ENCODE measurements at places on chromosomes 12 and 14.

GRCh38 chr12:50187084-50187900, 20.1 kb upstream of the CERS5 start:
- DNase-seq = peak; percentile 12

- DNase-seq = no peak
Measured at GRCh38 chr14:34023824-34024767, 73.2 kb upstream of the EGLN3 start.

GRCh38 chr14:63564318-63564717, 21.1 kb upstream of the PPP2R5E start:
- DNase-seq = no peak

GRCh38 chr12:89433634-89434033, 81.3 kb upstream of the DUSP6 start:
- no peak for DNase-seq

DNA sequence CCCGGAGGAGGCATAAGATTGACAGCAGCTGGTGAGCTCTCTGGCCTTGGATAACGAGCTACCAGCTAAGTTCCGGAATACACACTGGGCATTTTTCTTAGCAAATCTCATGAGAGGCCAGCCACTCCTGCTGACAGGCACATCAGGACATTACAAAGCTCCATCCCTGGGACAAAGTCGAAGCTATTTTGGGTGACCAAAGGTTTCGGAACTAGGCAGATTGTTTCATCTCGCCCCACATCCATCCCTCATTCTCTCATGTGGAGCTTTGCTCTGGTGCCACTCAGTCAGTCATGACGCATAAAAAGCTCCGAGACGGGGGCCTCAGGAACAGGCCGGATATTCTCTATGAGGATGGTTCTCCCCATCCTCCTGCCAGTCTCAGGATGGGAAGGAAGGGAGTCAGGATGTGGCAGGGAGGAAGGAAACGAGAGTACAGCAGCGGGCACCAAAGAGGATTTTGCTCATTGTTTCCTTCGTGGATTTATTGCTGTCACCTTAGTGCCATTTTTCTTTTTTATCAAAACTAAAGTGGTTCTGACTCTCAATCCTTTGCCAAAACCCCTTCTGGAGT, 253.1 kb upstream of the FKBP4 start:
- DNase-seq = no peak

DNA sequence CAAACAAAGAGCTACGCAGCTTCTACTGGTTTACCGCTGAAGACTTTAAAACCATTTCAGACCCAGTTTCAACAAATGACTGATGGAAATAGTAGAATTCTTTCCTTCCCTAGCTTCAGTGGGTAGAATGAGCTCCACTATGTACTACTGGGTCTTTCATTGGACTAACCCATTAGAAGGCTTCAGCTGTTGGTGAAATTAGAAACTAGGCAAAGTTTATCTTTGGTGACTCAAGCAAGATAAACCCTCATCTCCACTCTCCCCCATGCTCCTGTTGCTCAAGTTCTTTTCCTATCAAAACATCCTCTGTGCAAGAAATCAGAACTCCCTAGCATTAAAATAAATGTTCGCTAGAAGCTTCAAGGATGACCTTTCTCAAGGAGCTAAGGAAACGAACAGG, 159.2 kb downstream of the PAWR start:
- no peak for DNase-seq

DNA sequence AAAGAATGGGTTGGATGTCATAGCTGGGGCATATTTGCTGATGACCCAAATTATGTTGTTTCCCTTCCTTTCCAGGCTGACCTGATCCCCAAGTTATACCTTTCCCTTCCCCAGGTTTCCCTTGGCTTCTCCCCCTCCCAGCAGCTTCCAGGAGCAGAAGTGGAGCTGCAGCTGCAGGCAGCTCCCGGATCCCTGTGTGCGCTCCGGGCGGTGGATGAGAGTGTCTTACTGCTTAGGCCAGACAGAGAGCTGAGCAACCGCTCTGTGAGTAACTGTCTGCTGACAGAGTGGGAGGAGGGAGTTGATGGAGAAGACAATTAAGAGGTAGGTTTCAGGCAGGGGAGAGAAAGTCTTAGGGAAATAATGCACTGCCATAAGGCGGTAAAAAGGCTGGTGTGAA, 25.0 kb downstream of the A2ML1 start:
- DNase-seq = no peak

GRCh38 chr14:95014036-95014435, 143.3 kb downstream of the DICER1 start:
- DNase-seq = no peak

DNA sequence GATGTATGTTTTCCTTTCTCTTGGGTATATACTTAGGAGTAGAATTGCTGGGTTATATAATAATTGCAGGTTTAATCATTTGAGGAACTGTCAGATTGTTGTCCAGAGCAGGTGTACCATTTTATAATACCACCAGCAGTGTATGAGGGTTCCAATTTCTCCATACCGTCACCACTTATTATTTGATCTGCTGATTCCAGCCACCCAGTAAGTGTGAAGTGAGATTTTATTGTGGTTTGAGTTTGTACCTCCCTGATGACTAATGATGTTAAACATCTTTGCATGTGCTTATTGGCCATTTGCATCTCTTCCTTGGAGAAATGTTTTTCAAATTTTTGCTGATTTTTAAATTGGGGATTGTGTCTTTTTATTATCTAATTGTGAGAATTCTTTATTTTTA, 15.1 kb downstream of the NCKAP5L start:
- no peak for DNase-seq

DNA sequence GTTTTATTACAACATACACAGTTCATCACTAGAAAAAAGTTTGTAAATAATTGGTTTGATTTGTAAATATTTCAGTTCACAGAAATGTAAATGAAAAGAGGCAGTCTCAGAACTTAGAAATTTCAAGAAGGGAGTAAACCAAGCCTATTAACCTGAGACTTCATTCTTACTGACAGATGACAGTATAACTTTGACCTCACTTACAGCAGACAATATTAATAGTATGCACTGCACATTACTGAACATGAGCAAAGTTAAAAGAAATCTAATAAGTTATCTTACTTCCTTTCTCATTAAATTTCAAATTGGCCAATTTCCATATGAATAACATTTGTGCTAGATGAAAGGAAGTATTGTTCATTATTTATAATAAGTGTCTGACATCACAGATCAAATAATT, 235.8 kb downstream of the SLC6A15 start:
- DNase-seq = no peak

DNA sequence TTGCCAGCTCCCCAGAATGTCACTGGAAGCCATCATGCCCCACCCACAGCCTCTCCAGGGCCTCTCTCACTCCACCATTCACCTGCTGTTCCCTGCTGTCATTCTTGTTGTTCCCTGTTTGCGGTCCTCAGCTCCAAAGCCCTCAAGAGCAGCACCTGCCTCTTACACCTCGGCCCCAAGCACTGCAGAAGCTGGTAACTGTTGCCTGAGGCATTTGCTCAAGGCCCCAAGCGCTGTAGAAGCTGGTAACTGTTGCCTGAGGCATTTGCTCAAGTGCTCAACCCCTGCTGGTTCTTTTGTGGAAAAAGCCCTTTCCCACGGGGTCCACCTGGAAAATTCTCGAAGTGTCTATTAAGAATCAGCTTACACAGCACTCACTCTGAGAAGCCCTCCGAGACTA, 78.0 kb downstream of the ARL6IP4 start:
- DNase-seq = no peak

GRCh38 chr12:55818140-55818728, 393 bp downstream of the ORMDL2 start:
- no peak for DNase-seq

DNA sequence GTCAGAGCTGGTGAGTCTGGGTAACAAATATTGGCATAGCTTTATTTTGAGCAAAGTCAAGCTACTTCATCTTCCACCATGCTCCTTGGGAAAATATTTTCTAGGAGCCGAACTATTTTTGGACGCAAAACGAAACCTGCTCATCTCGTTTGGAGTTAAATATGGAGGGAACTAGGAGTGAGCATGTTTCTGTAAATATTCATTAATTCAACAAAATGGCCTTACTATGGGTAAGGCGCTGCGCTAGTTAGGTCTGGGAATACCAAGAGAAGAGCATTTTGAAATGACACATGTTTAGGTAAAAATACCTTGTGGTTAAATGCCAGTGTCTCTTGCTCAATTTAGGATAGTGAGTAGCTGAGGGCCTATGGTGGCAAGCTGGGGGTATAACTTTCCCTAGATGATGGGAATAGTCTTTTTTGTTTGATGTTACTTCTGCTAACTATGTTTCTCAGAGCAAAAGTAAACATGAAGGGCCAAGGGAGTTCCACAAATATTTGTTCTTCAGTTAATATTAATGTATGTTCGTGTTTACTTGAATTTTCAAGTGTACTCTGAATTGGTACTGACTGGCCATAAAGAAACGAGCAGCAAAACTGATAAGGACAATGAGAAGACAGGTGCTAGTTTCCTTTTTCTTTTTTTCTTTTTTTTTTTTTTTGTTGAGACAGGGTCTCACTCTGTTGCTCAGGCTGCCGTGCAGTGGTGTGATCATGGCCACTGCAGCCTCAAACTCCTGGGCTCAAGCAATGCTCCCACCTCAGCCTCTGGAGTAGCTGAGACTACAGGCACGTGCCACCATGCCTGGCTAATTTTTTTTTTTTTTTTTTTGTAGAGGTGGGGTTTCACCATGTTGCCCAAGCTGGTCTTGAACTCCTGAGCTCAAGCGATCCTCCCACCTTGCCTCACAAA, 77.7 kb downstream of the MAP1LC3B2 start:
- DNase-seq = no peak

- DNase-seq = no peak
Measured at GRCh38 chr14:41349289-41349910, 257.3 kb upstream of the LRFN5 start.

DNA sequence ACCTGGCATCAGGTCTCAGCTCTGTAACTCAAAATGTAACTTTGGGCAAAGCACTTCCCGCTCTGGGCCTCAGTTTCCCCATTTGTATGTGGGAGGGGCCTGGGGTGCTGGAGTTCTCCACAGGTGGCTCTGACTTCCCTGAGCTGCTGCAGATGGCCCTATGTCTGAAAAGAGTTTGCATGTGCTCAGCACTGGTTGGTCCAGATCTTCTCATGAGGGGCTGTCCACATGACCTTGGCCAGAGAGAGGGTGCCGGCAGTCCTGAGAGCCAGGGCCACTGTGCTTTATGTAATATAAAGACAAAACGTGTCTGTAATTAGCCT, 7.2 kb upstream of the CACNA2D4 start:
- DNase-seq = no peak

- no peak for DNase-seq
Measured at GRCh38 chr12:90226211-90226610, 517.6 kb upstream of the ATP2B1 start.

GRCh38 chr12:119225454-119225853, 46.7 kb downstream of the HSPB8 start:
- DNase-seq = no peak

DNA sequence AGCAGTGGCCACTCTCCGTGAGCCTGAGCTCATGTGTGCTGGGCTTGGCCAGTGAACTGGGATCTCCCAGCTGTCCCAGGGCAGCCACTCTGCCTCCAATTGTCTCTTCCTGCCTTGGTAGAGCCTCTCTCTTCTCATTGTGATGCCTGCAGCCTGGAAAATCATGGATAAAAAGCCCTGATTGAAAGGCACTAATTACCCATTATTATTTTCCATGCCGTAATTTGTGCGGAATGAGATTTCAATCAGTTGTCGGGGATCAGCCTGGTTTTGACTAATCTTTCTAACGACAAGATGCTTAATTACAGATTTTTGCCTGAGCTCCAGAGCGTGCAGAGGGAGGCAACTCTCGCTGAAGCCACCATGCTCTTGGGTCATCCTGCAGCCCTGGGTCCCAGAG, 52.7 kb downstream of the ESRRB start:
- DNase-seq = no peak

GRCh38 chr12:109719123-109720022, 5.7 kb downstream of the FAM222A start:
- no peak for DNase-seq

GRCh38 chr14:80977221-80977620, 21.8 kb downstream of the TSHR start:
- no peak for DNase-seq

- DNase-seq = no peak
Measured at GRCh38 chr14:53701108-53701875, 255.3 kb downstream of the BMP4 start.

DNA sequence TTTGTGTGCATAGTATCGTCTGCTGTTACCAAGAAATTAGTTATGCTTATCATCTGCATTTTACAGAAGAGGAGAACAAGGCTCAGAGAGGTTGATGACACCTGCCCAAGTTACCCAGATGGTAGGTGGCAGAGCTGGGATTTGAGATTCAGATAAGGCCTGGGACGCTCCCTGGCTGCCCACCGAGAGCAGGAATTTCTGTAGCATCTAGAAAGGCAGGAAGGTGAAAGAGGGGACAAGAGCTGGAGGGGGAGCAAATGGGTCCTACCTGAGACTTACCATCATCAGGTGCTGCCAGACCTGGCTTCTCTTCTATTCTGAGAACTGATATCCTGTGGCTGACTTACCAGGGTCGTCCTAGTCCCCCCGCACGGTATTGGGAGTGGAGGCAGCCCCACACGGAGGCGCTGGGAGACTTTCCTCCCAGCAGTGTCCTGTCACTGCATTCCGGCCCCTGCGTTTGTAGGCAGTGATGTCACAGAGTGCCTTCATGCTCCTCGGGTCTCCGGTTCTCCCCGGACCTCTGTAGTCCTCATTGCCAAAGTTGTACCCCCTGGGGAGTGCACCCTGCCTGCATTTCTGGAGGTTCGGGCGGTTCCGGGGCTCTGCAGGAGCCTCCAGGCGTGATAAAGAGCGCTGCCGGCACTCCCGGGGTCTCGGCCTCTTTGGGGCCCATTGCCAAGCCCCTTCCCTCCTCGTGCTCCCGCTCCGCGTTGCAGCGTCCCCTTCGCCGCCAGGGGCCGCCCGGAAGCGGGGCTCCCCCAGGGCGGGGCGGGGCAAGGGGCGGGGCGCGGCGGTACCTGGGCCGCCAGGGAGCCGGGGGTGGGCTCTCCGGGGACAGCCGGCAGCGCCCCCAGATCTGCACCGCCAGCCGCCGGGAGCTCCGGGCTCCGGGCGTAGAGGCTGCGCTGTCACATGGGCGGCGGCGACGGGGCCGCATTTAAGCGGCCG, at the start of gene CABP1:
Gene CABP1, plus strand, starts transcription at position 856 of the 951 bp plus-strand sequence. Its CDS starts 60 bp downstream, at position 916.
- DNase-seq = peak; percentile 67

GRCh38 chr12:80939231-80939950, 1.7 kb upstream of the LIN7A start:
- DNase-seq = no peak

DNA sequence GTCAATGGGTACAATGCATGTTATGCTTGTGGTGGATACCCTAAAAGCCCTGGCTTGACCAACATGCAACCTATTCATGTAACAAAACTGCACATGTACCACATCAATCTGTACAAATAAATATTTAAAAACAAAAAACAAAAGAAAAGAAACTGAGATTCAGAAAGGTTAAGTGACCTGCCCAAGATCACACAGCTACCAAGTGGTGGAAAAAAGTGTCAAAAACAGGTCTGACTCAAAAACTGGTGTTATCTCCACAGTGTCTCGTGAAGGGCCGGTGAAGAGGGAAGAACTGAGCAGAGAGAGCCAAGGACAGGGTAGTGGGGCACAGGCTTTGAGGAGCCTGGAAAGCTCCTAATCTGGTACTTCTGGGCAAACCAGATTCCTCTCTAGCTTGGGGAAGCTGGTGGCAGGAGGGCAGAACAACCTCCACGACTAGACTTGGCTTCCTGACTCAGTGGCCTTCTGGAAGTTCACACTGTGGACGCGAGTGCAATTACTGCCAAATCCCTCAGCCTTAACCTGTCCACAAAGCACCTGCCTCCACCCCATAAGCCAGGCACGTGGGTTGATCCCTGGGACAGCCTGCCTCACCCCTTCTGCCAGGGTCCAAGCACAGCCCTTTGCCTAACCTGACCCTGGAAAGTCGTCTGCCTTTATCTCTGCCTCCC, 15.6 kb downstream of the ZBTB39 start:
- DNase-seq = no peak

- no peak for DNase-seq
Measured at GRCh38 chr12:84954415-84954814, 41.8 kb upstream of the SLC6A15 start.

GRCh38 chr12:81010641-81011040, 67.2 kb upstream of the ACSS3 start:
- no peak for DNase-seq

All from stimulated activated CD4-positive, alpha-beta T cell treated with anti-CD3 and anti-CD28 coated beads, Interleukin-4, amount 100 ng/mL, for 4 hours (primary cell).